ENCODE measurements at places on chromosomes 7 and 10.

DNA sequence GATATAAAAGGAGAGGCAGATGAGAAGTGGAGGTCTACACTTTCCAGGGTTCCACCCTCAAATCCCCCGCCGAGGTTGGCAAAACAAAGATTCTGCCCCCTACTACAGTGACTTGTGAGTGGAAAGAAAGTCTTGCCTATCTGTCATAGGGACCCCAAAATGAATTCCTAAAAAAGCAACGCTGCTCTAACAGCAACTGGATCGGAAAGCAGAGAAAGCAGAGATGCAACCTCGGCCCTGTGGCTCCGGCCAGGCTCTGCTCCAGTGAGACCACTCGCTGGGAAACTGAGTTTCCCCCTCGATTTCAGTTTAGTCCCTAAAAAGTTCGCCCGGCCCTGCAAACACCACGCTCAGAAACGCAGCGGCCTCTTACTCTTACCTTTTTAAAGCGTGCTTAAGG is 297.9 kb upstream of the NFE2L3 start:
- no peak for DNase-seq

GRCh38 chr7:30702200-30702599 is 19.9 kb upstream of the CRHR2 start:
- DNase-seq = no peak

- DNase-seq = peak; percentile 93
Measured at GRCh38 chr7:104979167-104979841, 34.7 kb upstream of the KMT2E start.

- no peak for DNase-seq
Measured at GRCh38 chr10:47160967-47161366, 139.0 kb upstream of the GDF10 start.

DNA sequence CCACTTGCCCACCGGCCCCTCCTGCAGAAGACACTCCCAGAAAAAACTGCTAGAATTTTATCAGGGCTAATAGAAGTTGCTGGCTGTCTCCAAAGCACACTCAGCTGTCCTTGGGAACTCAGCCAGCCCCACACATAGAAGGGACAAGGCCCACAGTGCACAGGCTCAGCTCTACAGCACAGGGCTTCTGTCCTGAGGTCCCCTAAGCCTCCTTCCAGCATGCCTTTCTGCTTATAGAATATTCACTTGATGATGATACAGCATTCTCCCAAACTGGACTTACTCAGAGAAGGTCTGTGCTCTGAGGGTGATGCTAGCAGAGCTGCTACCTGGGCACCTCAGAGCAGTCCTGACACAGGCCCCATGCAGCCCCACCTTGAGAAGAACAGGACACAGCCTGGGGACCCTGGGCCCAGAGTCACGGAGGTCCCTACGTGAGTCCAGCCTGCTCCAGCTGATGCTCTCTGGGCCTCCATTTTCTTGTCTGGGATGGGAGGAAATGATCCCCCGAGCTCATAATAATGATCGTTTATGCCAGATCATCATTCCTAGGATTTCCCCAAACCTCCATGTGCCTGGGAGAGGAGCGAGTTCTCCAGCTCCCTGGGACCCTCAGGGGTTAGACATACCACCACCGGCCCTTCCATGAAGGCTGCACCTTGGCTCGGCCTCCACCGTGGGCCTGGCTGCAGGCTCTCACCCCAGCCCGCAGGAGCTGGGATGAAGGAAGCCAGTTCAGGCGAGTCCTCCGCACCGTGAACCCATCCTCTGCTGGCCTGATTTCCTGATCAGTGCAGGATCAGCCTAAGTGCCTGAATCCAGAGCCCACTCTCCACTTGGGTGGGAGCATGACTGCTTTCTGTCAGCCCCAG is 145.6 kb downstream of the ZNF248 start:
- no peak for DNase-seq

DNA sequence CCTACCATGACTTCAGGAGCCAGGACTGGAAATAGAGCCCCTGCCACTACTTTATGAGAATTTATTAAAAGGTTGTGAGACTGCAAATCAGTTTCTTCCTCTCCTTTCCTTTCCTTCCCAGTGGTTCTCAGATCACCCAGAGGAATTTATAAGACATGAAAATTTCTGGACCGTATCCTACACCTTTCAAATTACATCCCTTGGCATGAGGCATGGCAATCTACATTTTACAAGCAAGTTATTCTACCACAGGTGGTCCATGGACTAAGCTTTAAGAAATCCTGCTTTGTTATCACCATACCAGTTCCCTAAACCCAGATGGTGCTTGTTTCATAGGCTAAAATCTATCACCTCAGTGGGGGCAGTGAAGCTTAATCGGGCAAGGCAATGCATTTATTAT is 66.5 kb downstream of the TPK1 start:
- no peak for DNase-seq

DNA sequence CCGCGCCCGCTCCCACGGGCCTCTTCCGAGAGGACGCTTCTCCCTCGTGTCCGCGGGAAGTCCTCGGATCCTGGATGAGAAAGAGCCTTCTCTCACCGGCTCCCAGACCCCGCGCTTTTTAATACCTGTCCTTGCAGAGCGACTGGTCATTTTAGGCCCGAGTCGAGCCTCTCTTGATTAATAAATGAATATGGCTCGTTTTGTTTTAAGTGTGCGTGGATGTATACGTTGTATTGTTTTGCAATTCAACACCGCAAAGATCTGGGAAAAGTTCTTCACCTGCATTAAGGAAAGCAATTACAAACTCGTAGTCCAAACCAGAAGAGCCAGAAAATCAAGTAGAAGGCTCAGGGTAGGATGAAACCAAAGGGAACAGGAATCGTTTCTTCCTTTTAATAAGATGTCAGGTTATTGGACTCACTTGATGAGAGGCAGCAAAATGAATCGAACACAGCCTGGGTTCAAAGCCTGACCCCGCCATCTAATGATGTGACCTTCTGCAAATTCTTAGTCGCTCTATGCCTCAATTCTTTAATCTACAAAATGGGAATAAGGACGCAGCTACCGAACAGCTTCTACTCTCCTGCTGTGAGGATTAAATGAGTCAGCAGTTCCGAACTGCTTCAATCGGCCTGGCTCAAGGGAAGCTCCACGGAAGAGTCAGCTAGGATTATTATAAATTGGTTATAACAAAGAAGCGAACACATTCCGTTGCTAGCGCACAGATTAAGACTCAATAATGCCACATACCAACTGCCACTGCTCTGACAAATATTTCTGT is 277.8 kb upstream of the NEBL start:
- DNase-seq = no peak

GRCh38 chr7:43678315-43678714 is 51.0 kb downstream of the COA1 start:
- DNase-seq = no peak

- DNase-seq = no peak
Measured at GRCh38 chr10:2262333-2262732, 525.0 kb upstream of the ADARB2 start.

DNA sequence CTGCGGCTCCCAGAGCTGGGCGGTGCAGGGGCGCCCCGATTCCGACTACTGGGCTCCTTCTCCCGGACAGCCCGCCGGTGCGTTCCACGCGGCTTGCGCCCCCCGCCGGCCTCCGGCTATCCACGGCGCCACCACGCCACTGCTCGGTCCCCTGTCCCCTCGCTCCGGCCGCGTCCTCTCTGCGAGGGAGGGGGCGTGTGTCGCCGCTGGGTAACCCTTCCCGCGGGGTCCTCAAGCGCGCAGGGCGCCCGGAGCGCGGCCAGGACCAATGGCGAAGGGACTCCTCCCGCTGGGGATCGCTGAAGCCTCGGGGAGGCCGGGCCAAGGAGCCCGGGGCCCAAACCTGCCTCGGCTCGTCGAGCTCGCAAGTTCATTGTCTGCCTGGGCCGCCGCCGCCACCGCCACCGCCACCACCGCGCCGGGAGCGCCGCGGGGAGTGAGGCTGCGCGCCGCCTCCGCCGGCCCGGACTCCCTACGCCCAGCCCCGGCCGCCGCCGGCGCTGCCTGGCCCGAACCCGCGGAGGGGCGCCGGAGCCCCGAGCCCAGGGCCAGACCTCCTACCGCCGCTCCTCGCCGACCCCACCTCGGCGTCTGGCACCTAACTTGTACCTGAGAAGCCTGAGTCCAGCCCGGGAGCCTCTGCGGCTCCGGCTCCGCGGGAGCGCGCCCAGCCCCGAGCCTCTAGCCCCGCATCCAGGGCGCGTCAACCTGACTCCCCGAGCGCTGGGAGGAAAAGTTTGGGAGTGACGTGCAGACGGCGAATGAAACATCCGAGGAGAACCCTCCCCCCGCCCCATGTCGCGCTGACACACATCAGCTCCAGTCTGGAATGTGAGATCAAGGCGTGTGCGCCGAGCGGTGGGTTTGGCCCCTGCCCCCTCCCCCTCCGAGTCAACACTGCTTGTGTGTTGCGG is at the start of gene CHST15:
Gene CHST15, minus strand, starts transcription at position 739 of the 914 bp plus-strand sequence. CDS start 47,386 bp downstream, outside the sequence.
- peak; percentile 45 for DNase-seq

DNA sequence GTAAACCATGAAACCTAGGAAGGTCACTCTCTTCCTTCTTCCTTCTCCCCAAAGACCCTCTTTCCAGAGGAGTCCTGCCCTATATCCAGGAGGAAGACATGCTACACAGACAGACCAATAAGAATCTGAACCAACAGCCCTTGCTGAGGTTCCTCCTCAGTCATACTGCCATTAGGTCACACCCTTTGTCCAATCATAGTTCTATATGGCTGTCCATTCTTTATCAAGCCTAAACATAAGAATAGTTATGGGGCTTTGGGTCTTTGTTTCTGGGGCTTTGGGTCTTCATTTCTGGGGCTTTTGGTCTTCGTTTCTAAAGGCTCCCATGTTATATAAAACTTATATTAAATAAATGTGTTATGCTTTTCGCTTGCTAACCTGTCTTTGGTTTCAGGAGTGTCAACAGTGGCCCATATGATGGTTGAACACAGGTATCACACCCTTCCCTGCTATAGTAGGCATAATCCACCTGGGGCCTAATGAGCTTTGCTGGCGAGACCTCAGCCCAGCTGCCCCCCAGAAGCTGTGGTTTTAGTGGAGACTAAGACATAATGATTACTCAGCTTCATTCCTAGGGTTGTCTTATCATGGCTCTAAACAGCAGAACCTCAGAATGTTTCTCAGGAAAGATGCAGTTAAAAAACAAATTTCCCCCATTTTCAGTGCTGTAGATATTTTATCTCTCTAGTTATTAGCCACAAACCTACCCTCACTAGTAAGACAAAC is 91.6 kb downstream of the ELMO1 start:
- no peak for DNase-seq

DNA sequence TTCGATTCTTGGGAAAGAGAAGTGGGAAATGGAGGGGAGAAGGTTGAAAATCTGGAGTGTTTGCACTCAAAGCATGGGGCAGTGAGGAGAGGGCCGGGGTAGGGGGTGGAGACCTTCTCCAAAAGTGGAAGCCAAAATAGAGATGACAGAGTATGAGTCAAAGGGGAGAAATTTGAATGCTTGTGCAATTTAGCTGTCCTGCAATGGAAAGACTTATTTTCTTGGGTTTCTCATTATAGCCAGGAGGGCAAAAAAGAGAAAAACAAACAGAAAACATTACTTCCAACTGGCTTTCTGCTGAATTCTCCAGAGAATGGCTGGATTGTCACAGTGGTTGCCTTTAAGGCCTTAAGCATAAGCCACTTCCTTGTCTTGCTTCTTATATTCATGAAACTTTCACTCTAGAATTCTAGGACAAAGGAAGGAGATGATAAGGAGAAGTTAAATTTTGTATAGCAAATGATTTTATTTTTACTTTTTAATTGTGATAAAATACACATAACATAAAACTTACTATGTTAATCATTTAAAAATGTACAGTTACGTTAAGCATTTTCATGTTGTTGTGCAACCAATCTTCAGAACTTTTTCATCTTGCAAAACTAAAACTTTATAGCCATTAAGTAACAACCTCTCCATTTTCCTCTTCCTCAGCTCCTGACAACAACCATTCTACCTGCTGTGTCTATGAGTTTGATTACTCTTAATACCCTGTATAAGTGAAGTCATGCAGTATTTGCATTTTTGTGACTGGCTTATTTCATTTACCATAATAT is 100.2 kb downstream of the GPR85 start:
- peak; percentile 54 for DNase-seq

- no peak for DNase-seq
Measured at GRCh38 chr7:154794147-154794780, 208.7 kb downstream of the PAXIP1 start.

GRCh38 chr7:95632609-95633008 is 36.3 kb upstream of the PDK4 start:
- peak; percentile 68 for DNase-seq
